NAMALWA (cell line): ENCODE measurements at places on chromosomes 5 and 9.
A peak's percentile ranks its signal among the peaks of the same experiment; 100 is the strongest.

DNA sequence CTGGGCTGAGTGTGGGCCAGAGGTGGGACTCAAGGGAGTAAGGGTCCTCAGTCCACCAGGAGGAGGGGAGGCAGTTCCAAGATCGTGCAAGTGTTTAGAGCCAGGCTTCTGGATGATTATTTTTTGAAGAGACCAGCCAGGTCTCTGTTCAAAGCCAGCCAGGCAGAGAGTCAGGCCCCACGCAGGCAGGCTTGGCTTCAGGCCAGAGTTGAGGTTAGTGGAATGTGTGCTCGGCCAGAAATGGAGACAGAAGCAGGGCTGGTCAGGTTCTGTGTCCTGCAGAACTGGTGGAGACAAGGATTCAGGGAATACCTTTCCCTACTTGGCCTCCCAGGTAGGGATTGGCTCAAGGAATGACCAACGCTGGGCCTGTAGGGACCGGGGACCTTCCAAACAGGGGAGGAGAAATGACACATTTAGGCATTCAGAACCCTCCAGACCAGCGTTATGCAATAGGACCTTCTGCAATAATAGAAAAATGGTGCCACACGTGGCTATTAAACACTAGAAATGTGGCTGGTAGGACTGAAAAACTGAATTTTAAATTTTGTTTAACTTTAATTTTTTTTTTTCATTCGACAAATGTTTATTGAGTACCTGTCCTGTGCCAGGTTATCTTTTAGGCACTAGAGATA lies 106.2 kb downstream of the CMYA5 start:
- peak; percentile 16 for DNase-seq

- no peak for DNase-seq
Observed at GRCh38 chr9:107489144-107489673, 360 bp downstream of the KLF4 start.

DNA sequence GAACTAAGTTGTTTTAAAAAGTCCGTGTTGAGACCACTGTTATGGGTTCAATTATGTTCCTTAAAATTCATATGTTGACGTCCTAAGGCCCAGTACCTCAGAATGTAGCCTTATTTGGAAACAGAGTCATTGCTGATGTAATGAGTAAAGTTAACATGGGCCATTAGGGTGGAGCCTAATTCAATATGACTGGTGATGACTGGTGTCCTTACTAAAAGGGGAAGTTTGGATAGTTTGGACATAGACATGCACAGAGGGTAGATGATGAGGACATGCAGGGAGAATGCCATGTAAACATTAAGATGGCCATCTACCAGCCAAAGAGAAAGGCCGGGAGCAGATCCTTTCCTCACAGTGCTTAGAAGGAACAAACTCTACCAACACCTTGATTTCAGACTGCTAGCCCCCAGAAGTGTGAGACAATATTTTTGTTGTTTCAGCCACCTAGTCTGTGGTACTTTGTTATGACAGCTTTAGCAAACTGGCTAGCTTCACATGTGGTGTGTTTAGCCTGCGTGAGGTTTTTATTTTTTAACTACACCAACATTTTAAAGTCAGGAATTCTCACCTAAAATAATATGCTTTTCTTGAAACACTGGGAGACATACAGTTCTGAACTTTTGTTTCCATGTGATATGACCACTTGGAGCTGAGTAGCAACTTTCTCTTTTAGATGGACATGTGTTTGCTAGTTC lies 135.3 kb downstream of the YIPF5 start:
- DNase-seq, result no peak

DNA sequence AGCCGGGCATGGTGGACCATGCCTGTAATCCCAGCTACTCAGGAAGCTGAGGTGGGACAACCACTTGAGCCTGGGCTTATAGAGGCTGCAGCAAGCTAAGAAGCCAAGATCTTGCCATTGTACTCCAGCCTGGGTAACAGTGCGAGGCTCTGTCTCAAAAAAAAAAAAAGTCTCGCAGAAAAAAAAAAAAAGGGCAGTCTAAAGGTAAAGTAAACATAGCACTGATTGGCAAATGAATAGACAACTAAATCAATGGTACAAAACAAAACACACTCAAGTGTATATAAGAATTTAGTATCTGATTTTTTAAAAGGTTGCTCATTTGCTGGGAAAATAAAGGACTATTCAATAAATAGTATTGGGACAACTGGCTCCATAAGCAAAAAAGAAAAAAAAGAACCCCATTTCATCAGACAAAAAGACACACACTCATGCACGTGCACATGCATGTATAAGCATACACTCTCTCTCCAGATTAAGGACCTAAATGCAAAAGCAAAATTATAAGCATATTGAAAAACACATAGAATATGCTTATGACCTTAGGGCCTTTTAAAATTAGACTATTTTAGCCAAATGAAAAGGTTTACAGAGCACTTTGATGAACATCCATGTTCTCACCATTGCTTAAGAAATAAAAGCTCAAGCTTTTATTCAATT lies 5.7 kb downstream of the IL6ST start:
- DNase-seq, result no peak

DNA sequence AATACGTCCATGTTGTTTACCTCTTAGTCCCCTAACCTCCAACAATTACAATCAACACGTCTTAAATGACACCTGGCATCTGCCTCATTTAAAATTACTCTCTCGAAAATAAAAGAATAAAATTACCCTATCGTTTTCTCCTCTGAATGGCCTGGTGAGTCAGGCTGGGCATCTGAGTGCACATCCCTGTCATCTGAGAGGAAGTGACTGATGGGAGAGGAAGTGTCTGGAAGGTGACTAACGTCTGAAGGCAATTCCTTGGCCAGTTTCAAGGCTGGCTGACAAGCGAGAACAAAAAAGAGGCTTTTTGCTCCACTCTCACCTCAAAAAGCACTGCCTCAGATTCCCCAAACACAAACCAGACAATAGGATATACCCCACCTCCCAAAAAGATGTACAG lies 57.7 kb downstream of the MAPKAP1 start:
- DNase-seq, result no peak

GRCh38 chr5:154242442-154242841 lies 51.9 kb downstream of the GALNT10 start:
- no peak for DNase-seq

- no peak for DNase-seq
Observed at GRCh38 chr5:180137401-180138213, 66.0 kb upstream of the RNF130 start.

GRCh38 chr5:666816-667498 lies 26.2 kb downstream of the TPPP start:
- DNase-seq, result no peak

- DNase-seq, result no peak
Observed at GRCh38 chr5:178338750-178339144, 106.1 kb upstream of the PHYKPL start.

- peak; percentile 42 for DNase-seq
Observed at GRCh38 chr9:129835860-129836223, 584 bp downstream of the USP20 start.

- no peak for DNase-seq
Observed at GRCh38 chr5:171418982-171419687, at the start of gene FGF18. FGF18 (plus strand) TSS chr5:171419647; CDS start chr5:171420200, 553 bp downstream.

- DNase-seq, result no peak
Observed at GRCh38 chr9:90393365-90394152, 249.1 kb downstream of the DIRAS2 start.

DNA sequence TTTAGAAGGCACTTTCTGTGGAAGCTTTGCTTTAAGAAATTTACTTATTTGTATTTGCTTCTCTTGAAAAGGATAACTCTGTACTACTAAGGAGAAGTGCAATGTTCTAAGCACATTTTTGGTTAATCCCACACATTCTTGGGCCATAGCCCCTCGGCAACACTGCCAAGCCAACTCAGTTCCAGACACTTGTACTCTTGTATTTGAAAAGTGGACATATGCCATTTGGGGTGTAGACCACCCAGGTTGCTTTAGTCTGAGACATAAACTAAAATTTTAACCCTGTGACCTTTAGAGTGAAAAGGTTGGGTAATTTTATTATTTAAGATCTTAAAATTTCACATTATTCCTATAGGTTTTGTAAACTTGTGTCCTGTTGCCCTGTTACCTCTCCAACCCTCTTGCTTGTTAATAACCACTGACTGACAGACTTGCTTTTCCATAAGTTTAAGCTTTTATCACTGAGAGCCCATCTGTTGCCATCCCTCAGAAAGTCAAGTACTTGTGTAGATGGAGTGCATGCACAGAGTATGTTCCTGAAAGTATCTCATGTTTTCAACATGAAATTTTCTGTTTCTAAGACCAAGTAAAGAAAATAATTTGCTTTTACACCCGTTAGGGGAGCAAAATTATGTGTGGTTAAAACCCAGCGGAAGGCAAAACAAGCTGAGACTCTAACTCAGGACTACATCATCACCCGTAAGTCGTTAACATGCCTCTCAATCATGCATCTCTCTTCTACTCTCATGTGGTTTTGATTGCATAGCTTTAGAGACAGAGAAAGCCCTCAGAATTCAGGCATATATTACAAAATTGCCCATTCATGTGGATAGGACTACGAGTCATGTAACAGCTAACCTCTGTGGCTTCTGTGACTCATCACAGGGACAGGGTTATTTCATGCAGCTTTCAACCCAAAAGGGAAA lies 117.3 kb downstream of the GDNF start:
- no peak for DNase-seq

- no peak for DNase-seq
Observed at GRCh38 chr5:57577432-57578175, 95.0 kb upstream of the ACTBL2 start.

DNA sequence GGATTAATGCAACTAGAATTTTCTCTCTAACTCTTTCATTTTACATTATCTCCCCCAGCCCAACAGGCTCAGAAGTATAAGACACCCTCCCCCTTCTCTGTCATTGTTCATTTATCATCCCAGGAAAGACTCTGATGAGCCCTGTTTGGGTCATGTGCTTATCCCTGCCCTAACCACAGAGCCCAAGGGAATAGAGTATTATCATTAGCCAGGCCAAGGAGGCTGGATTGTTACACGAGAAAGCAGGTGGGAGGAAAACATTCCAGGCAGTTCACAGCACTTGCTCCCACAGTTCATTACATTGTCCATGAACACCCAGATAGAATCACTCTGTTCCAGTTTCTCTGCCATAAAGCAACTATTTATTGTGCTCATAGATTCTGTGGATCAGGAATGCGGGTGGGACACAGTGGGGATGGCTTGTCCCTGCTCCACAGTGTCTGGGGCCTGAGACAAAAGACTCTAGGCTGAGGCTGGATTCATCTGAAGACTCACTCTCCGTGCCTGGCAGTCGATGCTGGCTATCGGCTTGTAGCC lies 59.5 kb upstream of the TMEM215 start:
- no peak for DNase-seq

GRCh38 chr9:6498982-6499381 lies 86.0 kb downstream of the UHRF2 start:
- no peak for DNase-seq

DNA sequence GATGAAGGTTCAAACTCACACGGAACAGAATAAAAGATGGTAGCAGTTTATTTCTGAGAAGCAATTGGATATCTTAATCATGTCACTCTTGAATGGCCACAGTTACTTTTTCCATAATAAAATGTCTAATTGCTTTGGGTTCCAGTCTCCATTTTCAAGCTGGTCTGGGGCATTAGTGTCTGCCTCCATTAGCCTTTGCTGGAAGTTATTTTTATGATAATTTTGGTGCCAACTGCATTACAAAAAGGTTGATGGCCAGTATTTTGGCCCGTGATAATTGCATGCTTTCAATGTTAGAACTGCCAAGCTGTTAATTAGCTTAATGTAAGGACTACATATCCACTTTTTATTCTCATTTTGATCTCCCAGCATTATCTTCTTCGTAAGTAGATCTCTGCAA lies 165.9 kb downstream of the SMC2 start:
- no peak for DNase-seq

- DNase-seq, result no peak
Observed at GRCh38 chr9:116674210-116674980, 12.7 kb upstream of the TRIM32 start.

DNA sequence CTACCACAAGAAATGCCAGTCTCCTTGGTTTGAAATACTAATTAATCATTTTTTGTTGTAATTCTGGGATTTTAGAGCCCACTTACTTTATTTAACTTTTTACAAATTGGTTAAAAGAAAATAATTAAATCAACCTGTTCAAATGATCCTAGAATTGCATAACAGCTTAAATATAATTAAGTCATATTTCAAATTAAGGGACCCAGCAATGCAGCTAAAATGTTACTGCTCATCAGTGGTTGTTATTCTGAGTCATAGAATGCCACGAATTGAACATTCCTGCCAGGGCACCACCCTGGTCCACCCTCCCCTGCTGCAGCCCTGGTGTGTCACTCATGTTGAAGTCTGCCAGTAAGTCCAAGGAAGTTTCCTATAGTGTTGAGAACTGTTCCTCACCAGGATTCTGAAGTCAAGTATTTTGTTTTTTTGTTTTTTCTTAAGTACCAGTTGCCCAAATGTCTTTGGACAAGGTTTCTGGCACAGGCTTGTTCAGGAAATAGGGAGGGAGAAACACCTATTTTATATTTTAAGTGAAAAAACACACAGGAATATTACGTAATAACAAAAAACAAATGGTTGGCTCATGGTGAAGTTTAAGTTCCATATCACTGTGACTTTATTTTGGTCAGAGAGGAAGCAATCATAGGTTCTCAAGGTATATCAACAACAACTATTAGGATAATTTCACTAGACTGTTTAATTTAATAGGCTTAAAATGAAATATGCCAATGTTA lies 4.3 kb upstream of the ITGA1 start:
- no peak for DNase-seq

DNA sequence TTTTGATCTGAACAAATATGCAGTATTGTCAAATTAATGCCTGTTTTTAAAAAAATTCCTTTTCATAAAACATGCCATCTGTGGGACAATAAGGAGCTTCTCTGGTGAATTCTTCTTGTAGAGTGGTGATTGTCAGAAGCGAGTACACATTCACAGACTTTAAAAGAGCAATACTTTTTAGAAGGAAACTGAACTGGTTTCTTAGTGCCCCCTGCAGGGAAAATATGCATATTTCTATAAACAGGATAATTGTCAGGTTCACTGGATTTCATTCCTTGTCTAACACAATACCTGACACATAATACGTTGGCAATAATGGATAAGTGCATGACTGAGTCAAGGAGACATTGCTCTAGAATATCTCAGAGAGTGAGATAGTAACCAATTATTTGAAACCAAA lies 133.7 kb downstream of the KIF4B start:
- DNase-seq, result peak; percentile 22

DNA sequence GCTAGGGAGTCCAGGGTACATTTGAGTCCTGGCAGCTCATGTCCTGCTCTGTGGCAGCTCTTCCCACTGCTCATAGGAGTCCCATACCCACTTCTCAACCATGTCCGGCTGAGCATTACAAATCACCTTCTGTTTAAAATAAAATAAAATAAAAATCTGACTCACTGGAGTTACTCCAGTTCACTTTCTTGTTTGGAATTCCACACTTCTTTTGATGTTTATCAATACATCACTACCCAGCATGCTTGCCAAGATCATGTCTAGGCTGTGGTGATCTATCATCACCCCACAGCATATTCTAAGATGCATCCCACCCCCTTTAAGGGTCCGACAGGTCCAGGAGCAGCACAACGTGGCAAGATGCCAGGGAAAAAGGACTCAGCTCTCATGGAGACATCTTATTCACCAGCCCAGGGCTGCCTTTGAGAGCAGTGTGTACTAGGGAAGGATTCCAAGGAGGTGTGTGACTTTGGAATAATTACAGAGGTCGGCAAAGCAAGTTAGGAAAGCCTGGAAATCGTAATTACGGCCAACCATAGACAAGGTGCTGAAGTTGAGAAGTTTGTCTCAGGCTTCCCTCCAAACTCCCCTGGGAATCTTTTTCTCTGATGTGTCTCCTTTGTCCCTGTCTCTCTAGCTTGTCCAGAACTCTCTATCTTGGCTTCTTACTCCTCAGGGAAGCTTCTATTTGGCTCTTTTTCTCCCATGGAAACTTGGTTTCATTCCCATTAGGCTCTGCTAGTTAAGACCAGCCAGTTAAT lies 111.4 kb upstream of the SLC1A3 start:
- no peak for DNase-seq

GRCh38 chr9:8940650-8941049 lies 1141.1 kb upstream of the DMAC1 start:
- DNase-seq, result no peak
